ENCODE measurements at places on chromosomes 3 and 15.

- DNase-seq: no peak
These were observed 2.1 kb downstream of the CD47 start for GRCh38 chr3:108088697-108089096.

- peak; percentile 62 for DNase-seq
These were observed 61.4 kb downstream of the ZNF609 start for GRCh38 chr15:64521726-64522164.

DNA sequence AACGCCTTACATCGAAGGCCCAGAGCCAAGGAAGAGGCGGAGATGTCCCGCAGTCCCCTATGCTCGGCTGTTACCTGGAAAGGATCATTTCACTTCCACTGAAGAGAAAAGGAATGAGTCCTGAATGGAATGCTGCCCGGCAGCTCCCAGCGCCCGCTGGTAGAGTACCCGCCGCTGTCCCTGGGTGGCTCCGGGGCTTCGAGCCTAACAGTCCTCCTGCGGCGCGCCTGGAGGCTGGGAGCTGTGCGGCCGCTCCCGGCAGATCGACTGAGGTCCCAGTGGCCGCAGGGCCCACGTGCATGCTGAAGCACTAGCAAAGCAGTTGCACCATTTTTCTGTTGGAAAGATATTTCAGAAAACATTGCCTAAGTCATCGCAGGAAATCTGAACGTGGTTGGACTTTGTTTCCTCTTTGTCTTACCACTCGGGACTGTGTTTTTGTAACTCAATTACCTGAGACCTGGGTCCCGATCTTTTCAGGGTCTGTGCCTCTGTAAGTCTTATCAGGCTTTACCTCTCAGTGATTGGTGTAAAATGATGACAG, 984 bp downstream of the RNU6-1 start:
- peak; percentile 44 for DNase-seq

GRCh38 chr3:5226783-5227182, 39.3 kb downstream of the EDEM1 start:
- no peak for DNase-seq

DNA sequence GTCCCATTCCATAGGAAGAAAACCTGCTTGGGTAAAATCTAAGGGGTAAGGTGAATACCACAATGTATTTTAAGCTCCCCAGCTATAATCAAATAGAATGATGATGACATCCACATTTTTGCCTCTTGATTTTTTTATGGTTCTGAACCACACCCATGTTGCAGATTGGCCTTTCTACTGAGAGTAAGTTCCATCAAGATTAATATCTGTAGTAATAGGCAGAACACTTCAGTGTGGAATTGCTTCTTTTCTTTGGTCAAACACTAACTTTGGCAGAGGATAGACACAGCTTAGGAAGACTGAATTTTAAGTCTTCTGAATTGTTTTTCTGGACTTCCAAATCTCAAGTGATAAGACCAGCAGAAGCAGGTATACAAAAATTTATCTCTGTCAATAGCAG, 27.0 kb downstream of the PLS1 start:
- no peak for DNase-seq

DNA sequence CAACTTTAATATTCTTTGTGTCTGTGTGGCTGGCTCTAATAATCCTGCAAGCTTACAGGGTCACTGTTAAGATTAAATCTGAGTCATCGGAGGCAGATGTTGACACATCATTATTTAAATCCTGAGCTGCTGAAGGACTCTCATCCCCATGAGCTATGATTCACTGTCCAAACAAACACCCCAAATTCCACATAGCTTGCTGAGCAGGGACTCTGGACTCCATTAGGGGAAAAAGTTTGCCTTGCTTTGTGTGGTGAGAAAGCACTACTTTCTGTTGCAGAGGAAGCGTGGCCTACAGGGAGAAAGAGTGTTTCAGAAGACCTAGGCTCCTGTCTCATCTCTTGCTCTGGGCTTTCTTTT, 213.7 kb downstream of the PDCD6IP start:
- DNase-seq: no peak

GRCh38 chr3:136211547-136211946, 15.4 kb upstream of the MSL2 start:
- DNase-seq: no peak

- DNase-seq: no peak
These were observed 359 bp downstream of the ARIH1 start for GRCh38 chr15:72474466-72474911.

DNA sequence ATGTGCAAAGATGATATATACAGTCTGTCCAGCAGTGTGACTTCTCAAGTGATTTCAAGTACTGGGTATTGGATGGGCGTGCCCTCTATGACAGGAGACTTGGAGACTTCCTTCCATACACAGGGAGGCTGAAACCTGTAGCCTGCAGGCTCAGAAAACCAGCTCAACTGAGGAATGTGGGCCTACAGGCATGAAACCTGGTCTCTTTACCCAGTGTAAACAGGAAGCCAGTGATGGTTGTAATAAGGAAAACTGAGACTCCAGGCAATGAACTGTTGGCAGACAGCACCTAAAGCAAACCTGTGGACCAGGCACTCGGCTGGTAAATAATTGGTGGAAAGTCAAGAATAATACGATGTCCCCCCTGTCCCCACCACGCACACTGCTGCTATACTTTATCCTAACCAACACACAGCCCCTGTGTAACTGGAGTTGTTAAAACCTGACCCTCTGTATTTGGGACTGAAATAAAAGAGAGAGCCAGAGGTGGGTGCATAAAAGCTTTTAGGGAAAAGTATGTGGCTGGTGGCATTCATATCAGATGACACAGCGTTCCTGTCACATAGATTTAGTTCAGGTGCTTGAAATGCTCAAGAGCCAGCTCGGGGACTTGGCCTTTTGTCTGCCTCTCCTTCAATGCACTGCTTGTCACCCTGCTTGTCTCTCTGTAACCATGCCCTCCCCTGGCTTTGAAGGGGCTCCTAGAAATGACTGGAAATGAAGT, 144.7 kb downstream of the TPRG1 start:
- DNase-seq: no peak

DNA sequence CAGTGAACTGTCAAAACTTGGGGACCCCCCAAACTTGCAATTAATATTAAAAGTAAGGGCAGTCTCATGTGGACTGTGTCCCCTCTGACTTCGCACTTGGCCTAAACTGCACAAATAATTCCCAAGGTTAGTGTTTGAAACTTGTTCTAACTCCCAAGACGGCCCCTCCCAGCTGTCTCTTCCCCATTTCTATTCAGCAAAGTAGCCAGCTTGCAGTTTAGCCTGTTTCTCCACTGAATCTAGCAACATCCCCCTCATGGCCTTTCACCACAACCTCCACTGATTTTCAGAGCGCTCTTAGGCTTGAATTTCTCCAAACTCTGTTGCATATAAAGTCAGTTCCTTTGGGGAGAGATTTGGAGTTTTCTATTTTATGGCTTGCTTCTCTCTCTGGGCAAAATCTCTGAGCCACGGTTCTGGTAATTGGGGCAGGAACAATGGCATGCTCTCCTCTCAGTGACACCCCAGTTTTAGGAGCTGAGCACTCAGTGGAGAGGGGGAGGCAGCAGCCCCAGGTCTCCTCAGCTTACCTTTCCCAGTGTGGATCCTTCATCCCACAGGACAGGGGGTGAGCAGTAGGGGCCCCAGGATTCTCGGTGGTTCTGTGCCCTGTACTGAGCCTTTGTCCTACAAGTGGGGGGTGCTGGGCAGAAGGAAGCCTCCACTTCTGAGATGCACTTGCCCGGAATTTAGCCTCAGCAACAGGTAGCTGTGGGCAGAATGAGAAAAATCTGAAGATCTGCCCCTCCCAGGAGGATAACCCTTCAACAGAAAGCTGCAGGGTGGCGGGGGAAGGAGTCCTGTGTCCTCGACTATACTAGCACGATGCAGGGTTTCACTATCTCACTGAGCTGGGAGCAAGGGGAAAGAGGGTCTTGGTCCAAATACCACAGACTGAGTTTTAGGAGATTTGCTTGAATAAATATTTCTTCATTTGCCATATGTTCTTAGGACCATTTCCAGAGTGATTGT, 39.3 kb upstream of the GATA2 start:
- no peak for DNase-seq

DNA sequence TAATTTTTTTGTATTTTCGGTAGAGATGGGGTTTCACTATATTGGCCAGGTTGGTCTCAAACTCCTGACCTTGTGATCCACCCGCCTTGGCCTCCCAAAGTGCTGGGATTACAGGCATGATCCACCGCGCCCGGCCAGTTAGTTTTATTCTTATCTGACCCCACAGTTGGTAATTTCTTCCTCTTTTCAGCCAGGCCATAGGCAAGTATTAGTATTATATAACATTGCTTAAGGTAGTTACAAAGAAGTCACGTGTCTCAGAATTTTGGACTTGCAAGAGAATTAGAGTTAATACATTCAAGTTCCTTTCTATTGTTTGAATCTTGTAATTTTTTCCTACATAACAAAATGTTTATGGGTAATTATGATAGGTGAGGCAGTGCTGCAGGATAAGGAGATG, 334.8 kb downstream of the LPP start:
- no peak for DNase-seq

GRCh38 chr3:33919312-33920120, 121.1 kb downstream of the PDCD6IP start:
- no peak for DNase-seq

DNA sequence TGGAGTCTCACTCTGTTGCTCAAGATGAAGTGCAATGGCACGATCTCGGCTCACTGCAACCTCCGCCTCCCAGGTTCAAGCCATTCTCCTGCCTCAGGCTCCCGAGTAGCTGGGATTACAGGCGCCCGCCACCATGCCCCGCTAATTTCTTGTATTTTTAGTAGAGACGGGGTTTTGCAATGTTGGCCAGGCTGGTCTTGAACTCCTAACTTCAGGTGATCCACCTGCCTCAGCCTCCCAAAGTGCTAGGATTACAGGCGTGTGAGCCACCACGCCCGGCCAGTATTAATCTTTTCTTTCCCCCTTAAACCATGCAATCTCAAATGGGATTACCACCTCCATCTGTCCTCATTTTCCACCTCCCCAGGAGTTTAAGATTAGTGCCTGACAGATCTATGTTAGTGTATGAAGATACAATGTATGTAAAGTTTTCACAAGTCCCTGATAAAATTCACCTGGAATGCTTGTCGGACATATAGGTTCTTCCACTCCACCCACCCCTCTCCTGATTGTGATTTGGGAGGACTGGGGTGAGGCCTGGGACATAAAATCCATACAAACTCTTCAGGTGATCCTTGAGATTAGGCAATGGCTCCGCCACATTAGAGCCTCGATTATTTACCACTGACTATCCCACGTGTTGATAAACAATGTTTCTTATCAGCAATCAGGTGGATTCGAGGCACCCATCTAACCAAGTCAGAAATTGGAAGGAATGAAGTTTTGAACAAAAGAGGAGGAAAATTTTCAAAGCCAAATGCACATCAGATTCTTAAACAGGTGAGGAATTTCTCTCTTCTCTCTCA, 1.2 kb downstream of the PARL start:
- no peak for DNase-seq

GRCh38 chr3:72120806-72121778, 336.1 kb upstream of the PROK2 start:
- no peak for DNase-seq

DNA sequence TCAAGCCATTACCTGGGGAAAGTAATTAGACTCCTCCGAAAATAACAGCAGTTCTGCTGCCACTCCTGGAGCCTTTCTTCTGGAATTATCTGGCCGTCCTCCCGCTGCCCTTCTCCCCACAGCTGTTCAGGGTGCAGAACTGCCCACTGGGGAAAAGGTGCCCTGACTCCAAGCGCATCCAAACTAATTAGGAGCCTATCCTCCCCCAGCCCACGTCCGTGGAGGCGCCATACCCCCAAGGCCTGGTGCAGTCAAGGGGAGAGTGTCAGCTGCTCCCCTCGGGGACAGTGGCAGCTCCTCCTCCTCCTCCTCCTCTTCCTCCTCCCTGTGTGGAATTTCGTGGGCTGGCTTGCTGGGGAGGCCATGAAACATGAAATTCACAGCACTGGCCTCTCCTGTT, 177.2 kb downstream of the XXYLT1 start:
- no peak for DNase-seq

- DNase-seq: no peak
These were observed 532 bp downstream of the B4GALT4 start for GRCh38 chr3:119240101-119240590.

DNA sequence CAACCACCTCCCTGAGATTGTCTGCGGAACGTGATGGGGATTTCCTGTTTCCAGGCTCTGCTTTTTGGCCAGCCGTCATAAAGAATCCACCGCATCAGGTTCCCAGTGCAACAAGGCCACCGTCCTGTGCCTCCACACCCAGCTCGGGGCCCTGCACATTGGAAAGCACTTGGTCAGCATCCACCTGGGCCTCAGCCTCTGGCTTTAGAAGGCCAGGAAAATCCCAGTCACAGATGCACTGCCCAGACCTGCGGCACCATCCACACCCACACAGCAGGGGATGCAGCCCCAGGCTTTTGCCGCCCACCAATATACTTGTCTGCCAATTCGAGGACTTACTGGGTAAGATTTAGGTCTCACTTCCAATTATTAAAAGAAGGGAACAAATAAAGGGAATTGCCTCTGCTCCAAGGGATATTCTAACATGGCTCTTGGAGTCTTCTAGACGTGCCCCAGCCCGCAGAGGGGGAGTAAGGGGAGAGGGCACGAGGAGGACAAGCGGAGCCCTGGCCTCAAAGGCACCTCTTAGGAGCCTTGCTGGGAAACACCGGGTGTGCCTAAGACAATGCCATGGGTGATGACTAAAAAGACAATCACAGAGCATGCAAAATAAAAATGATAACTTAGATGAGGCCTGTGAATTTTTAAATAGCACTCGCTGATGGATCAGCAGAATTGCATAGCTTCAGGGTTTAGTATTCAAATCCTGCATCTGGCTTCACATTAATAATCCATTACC, 169.2 kb downstream of the FOXP1 start:
- no peak for DNase-seq

DNA sequence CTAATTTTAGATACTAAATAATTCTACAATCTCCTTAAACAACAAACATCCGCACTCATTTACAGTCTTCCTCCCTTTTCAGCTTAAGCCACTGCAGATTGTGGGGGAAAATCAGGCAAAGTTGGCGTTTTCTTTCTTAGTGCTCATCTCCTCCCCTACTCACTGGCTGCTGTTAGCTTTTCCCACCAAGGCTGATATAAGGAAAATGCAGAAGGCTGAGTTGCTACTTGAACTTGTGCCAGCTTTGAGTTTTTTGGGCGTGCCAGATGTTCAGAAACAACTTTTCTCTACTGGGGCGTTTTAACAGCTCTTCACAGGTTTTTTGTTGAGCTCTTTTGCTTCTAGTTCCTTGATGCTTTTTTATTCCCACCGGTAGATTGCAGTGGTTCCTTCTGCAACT, 222.0 kb downstream of the PYDC2 start:
- DNase-seq: no peak

DNA sequence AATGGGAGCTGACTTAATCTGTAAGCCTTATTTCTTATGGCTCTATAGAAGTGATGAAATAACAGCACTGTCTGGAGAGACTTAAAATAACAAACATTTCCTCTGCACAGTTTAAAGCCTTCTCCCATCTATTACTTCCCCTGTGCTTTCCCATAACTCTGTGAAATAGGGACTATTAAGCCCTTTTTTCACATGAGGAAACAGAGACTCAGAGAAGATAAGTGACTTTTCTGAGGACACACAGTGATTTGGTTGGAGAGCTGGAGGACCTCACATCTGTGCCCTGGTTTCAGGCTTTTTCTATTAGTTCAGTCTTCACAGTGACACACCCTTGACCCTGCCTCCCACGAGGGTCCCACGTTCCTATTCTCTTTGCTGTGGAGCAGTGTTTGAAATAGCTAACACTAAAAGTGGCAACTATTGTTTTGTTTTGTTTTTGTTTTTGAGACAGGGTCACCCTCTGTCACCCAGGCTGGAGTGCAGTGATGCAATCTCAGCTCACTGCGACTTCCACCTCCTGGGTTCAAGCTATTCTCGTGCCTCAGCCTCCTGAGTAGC, 82.9 kb downstream of the ST6GAL1 start:
- DNase-seq: no peak

All from amygdala (tissue), 56 donors.